ENCODE measurements at places on chromosomes 4 and X. TPM values are rescaled to one million over a fixed set of nuclear protein-coding genes. Genes with fewer than 3 reads are reported as not detected.
A peak's percentile ranks its signal among the peaks of the same experiment; 100 is the strongest.

DNA sequence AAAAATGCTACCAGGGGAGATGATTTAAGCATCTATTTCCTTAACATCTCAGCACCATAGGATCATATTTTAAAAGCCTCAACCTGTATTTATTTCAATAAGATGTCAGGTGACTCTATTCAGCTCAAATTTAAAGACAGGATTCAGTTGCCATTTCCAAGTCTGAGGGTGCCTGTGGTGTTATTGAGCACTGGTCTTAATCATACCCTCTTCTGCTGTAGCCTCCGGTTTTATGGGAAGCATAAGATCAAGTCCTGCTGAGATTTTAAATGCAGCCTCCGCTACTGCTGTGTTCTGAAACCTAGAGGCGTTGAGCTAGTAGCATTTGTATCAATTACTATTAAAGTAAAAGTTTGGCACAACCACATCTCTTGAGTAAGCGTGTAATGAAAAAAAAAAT is 185.7 kb upstream of the NWD2 start:
- DNase-seq: no peak

DNA sequence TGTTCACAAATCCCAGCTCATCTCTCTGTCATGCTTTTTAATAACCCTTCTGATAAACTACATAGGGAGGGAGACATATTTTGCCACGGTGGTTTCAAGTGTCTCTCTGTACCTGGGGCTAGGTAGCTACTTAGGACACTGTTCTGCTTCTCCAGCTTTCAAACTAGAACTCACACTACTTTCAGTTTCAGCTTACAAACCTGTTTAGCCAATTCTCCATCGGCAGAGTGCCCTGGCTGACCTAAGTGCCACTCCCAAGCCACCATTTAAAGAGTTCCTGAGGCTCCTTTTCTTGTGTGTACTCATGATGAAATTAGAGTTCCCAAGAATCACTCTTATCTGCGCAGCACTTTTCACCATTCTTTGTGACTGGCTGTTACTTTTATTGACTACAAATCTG is 899.2 kb downstream of the FAT4 start:
- DNase-seq: no peak

GRCh38 chr4:166280642-166281041 is 407.6 kb downstream of the TLL1 start:
- no peak for DNase-seq

GRCh38 chr4:1703867-1704266 is 8.3 kb downstream of the SLBP start:
- DNase-seq: no peak

DNA sequence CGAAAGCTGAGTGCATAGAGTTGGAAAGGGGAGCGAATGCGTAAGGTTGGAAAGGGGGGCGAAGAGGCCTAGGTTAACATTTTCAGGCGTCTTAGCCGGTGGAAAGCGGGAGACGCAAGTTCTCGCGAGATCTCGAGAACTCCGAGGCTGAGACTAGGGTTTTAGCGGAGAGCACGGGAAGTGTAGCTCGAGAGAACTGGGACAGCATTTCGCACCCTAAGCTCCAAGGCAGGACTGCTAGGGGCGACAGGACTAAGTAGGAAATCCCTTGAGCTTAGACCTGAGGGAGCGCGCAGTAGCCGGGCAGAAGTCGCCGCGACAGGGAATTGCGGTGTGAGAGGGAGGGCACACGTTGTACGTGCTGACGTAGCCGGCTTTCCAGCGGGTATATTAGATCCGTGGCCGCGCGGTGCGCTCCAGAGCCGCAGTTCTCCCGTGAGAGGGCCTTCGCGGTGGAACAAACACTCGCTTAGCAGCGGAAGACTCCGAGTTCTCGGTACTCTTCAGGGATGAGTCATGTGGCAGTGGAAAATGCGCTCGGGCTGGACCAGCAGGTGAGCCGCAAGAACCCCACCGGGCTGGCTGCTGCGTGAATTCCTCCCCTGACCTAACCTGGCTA is at the start of gene DDX3X:
DDX3X (plus strand) TSS at position 419 of the 619 bp plus-strand sequence; CDS start at position 510, 91 bp downstream.
- DNase-seq: peak; percentile 90

- DNase-seq: no peak
Observed at GRCh38 chr4:82968972-82969371, 41.7 kb downstream of the LIN54 start.

DNA sequence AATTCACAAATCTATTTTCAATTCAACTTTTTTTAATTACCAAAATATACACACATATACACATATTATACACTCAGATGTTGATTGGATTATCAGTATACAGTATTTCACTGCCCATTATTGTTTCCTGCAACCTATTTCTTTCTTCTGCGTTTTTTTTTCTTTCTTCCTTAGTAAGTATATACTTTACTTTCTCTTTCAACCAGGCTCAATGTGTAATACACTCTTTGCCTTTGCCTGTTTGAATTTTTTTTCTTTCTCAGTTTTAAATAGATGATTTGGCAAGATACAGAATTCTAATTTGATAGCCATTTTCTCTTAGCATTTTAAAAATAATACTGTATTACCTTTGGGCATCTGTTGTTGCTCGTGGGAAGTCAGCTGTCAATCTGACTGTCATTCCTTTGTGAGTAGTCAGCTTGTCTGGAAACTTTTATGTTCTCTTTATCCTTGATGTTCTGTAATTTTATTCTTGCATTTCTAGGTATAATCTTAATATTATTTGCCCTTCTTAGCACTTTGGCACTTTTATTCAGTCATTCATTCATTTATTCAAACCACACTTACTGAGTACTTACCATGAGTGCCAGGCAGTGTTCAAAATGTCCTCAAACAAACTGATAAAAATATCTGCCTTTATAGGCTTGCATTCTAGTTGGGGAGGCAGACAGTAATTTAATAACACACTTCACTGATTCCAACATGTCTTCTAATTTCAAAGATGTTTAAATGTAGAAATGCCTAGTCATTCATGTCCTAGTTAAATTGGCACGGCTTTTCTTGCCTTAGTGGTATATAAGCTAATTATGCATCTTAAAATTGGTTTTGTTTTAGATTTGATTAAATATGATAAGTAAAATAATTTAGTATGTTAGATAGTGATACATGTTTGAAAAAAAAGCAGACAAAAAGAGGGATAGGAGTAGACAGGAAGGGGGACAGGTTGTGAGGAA is 3.7 kb downstream of the USP38 start:
- DNase-seq: no peak

TMSB15B gene
- 3.5 TPM for total RNA-seq

BCORL1 gene
- total RNA-seq: 1.3 TPM

MAGEC1 gene
- not detected for total RNA-seq

KLB gene
- not detected for total RNA-seq
